ENCODE measurements at places on chromosomes 3 and 15. TPM values are rescaled to one million over a fixed set of nuclear protein-coding genes. Genes with fewer than 3 reads are reported as not detected.

DNA sequence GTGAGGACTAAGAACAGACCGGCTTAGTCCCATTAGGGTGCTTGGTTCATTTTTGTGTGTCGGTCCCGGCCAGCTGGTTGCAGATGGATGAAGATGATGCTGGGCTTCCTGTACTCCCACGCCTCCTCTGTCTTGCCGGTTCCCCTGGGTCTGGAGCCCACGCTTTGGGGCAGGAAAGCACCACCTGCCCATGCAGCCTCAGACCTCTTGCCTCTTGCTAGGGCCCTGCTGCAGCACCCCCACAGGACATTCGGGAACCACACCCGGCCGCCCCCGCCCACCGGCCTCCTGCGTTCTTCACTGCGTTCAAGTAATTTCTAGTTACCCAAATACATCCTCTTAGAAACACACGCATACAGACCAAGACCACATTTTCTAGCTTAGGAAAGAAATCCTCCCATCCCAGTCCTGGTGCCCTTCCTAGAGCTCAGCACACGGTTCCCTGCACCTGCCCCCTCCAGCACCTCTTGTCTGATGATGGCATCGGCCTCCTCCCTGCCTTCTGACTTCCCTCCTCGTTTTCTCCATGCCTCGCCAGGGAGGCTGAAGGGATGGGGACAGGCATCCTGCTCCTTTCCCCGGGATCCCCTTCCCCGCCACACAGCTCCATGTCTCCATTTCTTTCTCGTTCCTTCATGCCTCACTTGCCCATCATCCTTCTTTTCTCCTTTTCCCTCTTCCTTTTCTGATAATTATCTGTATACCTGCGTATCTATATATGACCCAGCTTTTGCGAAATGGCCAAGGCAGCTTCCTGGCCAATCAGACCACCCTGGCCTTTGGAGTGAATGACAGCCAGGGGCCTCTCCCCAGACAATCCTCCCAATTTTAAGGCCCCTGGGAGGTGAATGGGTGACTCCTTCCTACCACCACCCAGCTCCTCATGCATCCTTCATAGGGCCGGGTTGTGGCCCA is 30.9 kb downstream of the FAM3D start:
- DNase-seq: no peak

OSTN gene
- total RNA-seq: not detected

SLC12A1 gene
- total RNA-seq: not detected

STRIT1 gene
- total RNA-seq: not detected

GRCh38 chr3:48564022-48564421 is 441 bp upstream of the UCN2 start:
- peak; percentile 89 for DNase-seq

GRCh38 chr3:58274027-58274614 is 31.9 kb upstream of the RPP14 start:
- DNase-seq: no peak

GRCh38 chr3:100972301-100972844 is 20.8 kb downstream of the ABI3BP start:
- no peak for DNase-seq

GRCh38 chr3:194312743-194313281 is 38.3 kb downstream of the CPN2 start:
- no peak for DNase-seq

C2CD4B gene
- total RNA-seq: 28.2 TPM

ZNF80 gene
- not detected for total RNA-seq

DNA sequence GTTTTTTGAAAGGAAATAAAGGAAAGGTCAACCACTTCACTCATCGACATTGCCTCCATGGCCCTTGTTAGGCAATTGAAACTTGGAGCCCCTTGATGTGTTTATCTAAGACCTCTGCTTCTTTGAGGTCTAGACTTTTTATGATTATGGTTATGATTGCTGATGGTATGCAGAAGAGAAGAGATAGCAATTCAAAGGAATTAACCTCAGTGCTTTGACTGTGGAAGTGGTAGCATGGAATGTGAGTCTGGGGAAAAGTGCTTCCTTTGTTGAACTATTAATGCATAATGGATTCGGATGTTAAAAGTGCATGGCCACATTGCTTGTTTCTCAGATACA is 46.1 kb downstream of the FNDC3B start:
- DNase-seq: no peak

DNA sequence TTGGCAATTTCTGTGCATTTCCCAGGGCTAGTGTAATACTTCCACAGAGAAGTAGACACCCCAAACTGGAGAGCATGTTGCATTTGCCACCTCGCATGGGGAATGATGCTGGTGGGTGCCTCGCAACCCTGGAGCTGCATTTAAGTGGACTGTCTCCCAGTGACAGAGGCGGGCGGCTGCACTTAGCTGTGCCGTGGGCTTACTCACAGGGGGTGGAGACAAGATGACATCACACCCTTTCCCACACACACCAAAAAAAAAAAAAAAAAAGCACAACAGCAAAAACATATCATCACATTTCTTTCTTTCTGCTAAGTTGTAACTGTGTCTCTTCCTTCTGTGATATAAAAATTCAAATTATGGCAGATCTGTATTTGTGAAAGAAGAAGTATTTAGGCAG is at the start of gene ABI3BP:
Gene ABI3BP (minus strand): TSS at position 113 of the 400 bp plus-strand sequence. CDS start 37 bp downstream, at position 76.
- DNase-seq: peak; percentile 89

GRCh38 chr3:17932136-17932771 is 189.8 kb upstream of the TBC1D5 start:
- DNase-seq: no peak

ZBTB11 gene
- 15.9 TPM for total RNA-seq

DNA sequence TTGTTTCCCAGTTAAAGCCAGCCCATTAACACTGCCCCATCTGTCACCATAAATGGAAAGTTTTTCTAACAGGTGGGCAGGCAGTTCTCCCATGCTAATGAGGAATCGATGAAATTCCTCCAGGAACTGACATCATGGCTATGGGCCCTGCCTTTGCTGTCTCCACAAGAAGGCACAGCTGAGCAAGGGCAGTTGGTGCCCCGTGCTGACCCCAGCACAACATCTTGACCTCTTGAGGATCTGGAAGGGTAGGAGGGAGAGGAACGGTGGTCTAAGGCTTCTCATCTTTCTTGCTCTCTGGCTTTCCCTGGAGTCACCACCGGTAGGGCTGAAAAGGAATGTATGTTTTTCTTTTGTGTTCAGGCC is 46.7 kb downstream of the CHCHD6 start:
- DNase-seq: no peak

EOMES gene
- not detected for total RNA-seq

HIGD2B gene
- not detected for total RNA-seq

DNA sequence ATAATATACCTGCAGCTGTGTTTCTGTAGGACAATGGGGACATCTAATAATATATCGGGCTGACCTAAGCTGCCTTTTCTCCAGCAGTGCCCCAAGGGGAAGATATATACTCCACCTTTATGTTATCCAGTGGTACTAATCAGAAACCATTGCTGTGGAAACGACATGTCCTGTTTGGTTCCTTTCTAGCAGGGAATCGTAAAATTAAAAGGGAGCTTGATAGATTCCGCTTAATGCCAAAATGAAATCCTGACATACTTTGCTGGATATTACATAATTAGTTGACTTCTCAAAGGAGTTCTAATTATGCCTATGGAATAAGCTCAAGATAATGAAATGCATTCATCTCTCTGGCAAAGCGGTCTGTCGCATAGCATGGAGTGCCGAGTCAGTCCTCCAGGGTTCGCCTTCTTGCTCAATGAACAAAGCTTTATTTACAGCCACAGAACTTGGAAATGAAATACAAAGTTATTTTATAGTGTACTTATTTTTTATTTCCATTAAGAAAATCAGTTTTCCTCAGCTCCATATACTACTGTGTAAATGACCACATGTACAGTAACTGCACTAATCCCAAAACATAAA is 262.8 kb downstream of the LRTM1 start:
- no peak for DNase-seq

DNA sequence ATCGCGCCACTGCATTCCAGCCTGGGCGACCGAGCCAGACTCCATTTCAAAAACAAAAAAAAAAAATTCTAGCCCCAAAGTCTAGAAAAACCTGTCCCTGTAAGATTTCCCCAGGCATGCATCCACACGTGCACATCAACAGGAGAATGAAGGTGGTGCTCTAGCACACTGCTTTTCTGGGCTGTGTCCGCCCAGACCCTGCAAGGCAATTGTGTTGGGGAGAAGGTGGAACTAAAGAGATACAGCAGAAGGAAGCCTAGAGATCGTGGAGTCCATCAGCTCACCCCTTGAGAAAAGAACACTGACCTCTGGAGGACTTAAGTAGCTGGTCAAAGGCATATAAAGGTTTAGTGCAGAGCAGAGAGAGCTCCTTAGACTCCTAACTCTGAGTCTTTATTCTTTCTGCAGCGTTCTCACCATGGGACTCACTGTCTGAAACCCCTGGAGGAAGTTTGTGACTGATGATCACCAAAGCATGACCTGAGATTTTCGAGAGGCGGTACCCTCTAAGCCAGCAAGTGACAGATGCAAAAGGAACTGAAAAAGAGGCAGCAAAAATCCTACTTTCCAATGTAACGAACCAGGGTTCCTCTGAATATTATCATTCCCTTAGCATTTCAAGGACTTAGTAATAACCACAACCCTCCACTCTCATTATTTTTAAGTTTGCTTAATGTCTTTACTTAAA is 179.8 kb downstream of the MEX3B start:
- DNase-seq: no peak

GRCh38 chr3:166060789-166061479 is 223.7 kb upstream of the BCHE start:
- DNase-seq: no peak

DNA sequence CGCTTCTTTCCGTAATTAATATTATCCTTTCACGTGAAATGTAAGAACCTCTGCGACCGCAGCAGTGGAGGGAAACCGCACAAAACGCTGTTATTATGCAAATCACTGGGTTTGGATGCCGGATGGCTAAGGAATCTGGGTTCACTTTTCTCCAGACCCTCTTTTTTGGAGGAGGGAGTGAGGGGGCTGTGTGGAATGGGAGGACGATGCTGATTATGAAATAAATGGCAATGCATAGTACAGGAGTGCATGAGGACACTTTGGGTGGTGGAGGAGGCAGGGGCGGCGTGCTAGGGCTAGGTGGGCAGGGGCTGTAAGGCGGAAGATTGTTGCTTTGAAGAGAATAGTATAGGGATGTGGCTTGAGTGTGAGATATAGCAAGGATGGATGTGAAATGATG is 1.8 kb downstream of the CADM2 start:
- DNase-seq: no peak

CAND2 gene
- total RNA-seq: 1.8 TPM

- no peak for DNase-seq
Measured at GRCh38 chr3:70748593-70748992, 436.2 kb upstream of the MDFIC2 start.

All from dermis microvascular lymphatic vessel endothelial cell (primary cell).